Stimulated activated naive CD4-positive, alpha-beta T cell (primary cell): ENCODE measurements at places on chromosomes 12 and 14.

- DNase-seq, result no peak
These were observed 33.6 kb downstream of the PIWIL1 start for GRCh38 chr12:130371296-130371695.

DNA sequence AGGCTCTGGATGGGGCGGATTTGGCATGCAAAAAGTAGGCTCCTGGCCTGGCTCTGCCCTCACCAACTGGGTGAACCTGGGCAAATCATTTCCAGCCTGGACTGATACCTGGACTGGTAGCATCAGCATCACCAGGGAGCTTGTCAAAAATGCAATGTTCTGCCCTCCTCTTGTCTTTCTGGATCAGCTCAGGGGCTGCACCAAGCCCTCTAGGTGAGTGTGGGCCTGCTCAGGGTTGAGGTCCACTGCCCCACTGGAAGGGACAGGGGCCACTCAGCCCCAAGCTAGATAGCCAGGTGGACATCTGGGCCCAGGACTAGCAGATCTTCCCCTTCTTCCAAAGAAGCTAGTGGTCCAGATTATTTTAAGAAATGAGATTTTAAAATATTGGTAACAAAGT, 99.6 kb downstream of the RBM19 start:
- no peak for DNase-seq

- DNase-seq, result no peak
These were observed 289.2 kb downstream of the ADGRD1 start for GRCh38 chr12:131242741-131243496.

- DNase-seq, result no peak
These were observed 96.7 kb downstream of the IRF2BPL start for GRCh38 chr14:76931631-76932402.

DNA sequence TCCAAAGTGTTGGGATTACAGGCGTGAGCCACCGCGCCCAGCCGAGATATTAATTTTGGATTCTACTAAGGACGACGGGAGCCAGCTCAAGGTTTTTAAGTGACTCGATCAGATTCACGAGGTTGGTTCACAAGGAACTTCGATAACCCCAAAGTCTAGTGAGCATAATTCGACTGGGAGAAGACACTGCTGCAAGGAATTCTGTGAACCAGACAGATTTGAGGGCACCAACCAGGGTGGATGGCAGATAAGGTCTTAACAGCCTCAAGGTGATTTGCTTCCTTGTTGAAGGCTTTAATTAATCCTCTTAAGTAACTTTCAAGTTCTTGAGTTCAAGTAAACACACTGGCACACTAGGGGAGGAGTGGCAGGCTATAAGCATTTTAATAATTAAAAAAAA, 1.1 kb upstream of the KLHDC2 start:
- no peak for DNase-seq

DNA sequence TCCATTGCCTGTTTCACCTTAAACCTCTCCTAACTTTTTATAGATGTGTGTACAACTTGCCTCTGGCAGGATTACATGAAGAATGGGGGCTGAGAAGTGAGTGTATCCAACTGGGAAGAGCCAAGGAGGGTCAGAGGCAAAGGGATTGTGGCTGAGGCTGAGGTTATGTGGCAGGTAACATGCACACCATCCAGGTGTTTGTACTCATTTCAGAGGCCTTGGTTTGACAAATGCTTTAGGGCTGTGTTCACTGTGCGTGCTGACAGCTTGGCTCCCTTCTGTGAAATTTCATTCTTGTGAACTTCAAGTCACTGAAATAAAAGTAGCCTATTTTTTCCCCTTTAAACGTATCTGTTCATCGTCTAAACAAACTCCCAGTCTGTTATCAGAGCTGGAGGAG, 47.7 kb downstream of the ANO6 start:
- no peak for DNase-seq

DNA sequence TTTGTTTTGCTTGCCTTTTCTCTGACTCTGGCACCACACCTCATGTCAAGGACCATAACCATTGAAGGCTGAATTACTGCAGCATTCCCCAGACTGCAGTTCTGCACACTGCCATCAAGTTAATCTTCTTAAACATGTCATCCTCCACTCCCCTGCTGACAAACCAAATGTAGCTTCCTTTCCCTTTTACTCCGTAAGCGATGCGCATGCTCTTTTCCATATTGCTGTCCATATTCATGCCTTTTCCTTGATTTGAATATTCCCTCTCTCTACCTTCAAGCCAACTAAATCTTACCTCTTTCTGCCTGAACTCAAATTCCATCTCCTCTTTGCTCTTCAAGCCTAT, 13.6 kb downstream of the GPX2 start:
- DNase-seq, result no peak

DNA sequence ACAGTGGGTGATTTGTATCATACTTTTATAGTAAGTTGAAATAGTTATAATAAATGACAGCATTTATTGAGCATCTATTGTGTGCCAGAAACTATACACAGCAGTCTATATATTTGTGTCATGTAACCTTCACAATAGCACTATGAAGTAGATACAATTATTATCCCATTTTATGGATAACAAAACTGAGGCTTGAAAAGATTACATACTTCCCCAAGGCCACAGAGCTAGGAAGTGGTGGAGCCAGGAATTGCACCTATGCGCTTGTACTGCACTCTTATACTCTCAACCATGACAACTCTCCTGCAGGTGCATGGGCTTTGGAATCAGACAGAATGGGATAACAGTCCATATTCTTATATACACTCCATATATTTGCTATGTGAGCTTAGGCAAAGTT, 110.6 kb upstream of the SOX5 start:
- DNase-seq, result no peak
